Activated CD4-positive, alpha-beta memory T cell treated with anti-CD3 and anti-CD28 coated beads for 36 hours (primary cell): ENCODE measurements at places on chromosomes 13 and 19. TPM values are rescaled to one million over a fixed set of nuclear protein-coding genes. Genes with fewer than 3 reads are reported as not detected.

DNA sequence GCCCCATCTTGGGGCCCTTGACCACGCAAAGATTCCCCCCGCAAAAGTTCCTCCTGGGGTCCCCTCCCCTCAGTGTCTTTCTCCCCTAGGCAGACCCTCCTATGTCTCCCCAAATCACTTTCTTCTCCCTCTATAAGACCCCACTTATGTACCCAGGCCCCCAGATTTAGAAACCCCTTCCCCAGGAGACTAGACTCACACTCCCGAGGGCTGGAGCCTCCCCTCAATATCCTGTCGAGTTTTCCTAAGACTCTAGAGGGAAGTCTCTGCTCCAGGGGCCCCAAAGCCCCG, 1.4 kb downstream of the SLC1A5 start:
- DNase-seq, result no peak

CNOT3 gene
- total RNA-seq, result 54.6 TPM

- DNase-seq, result no peak
Measured at GRCh38 chr19:38989066-38989605, 13.6 kb upstream of the FBXO17 start.

DNA sequence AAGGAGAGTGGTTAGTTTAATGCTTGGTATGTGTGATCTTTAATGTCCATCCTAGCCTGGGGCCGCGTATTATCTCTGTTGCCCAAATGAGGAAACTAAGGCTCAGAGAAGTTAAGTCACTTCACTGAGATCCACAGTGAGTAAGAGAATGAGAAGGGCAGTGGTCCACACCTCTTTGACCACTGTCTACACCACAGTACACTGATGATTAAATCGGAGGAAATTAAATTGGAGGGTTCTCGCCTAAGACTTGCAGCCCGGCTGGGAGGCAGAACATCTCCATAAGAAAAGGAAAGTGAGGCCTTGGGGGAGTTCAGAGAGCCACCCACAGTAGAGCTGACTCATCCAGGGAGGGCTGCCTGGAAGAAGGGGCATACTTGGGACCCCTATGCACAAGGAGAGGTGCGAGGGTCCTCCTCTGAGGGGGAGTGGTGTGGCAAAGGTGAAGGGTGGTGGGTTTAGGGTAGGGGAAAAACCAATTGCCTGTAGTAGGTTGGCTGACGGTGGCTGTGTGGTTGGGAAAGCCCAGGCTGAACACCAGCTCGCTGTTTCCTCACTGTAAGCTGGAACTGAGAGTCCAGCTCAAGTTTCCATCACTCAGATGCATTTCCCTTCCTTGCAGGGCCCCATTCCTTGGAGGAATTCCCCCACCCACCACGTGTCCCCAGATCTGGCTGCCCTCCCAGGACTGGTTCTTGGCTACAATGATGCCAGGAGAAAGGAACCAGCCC, 15.0 kb upstream of the DHRS12 start:
- DNase-seq, result peak; percentile 78

GRCh38 chr19:8922591-8922990, 87.6 kb downstream of the MUC16 start:
- no peak for DNase-seq

DNA sequence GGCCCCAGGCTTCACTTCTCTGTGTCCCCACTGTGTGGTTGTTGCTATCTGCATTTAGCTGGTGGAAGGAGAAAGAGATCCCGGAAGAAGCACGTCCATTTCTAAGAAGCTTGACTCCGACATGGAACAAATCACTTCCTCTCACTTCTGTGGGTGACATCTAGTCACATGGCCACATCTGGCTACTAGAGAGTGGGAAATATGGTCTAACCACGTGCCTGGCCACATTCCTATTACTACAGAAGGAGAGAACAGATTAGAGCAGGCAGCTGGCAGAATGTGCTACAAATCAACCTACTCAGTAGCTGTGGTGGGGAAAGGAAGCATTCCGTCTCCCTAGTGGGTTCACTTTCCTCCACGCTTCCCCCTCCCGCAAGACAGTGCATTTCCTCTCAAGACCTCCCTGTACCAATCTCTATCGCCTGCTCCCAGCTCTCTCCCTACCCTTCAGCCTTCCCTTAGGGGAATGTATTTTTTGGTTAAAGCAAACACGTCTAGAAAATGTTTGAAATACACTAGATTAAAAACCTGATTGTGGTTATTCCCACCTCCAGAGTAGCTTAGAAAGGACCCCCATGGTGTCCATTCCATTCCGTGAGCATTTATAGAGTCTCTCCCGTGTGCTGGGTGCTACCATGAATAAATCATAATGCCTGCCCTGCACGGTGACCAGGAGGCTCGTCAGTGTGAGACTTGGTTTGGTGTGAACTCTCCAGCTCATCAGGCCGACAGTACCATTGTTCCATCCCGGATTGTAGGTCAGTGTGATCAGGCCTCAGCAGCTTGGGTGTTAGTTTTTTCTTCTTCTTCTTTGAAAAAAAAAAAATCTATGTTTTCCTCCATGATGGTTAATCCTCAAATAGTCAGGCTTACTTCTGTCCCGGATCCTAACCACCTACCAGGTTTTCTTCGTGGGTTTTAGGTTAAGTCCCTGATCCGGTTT, 8.0 kb upstream of the AMER2 start:
- no peak for DNase-seq

DNA sequence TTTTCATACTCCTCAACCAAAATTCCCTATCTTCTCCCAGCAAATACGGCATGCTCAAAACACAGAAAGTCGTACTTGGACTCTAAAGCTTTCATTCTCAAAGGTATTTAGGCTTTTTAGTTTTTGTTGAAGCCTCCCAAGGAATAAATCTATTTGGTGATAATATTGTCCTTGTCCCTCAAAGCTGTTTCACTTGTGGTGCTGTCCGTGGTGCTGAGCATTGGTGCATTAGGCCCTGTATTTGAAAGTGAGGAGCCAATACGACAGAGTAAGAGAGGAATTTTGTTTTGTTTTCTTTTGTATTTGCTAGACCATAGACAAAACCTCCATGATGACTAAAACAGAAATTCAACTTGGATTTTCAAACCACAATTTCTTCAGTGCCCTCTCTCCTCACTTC, 3.2 kb upstream of the LGALS13 start:
- DNase-seq, result peak; percentile 51

- peak; percentile 36 for DNase-seq
Measured at GRCh38 chr19:21202865-21203494, 61.1 kb downstream of the ZNF431 start.

- DNase-seq, result peak; percentile 74
Measured at GRCh38 chr19:39582442-39582841, 19.9 kb upstream of the LGALS13 start.

CGB5 gene
- total RNA-seq, result not detected

DNA sequence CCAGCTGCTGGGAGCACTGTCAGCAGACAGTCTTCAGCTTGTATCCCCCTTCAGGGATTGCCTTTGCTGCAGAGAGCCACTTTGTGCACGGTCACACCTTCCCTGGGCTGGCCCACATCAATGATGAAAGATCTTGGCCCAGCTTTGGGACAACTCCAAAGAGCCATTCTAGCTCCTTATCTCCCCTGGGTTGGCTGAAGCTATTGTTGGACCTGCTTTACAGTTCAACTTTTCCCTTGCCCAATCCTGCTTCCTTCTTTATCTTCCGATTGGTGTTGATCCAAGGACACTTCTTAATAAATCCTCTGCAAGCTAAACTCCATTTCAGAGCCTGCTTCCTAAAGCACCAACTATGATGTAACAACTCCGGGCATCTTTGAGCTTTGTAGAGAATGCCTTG, 466.4 kb downstream of the KLF12 start:
- DNase-seq, result no peak

GRCh38 chr13:48533961-48534600, 1.2 kb upstream of the RCBTB2 start:
- DNase-seq, result no peak

TSKS gene
- 0.63 TPM for total RNA-seq

- no peak for DNase-seq
Measured at GRCh38 chr13:30619731-30620130, 2.0 kb downstream of the USPL1 start.

- DNase-seq, result no peak
Measured at GRCh38 chr13:98486412-98486811, 90.5 kb downstream of the STK24 start.
